Mesothelial cell of epicardium (in vitro differentiated cells): ENCODE measurements at places on chromosomes 16 and 17. TPM values are rescaled to one million over a fixed set of nuclear protein-coding genes. Genes with fewer than 3 reads are reported as not detected.

ALOX12 gene
- 0.22 to 0.40 TPM in 2 of 3 replicates, not detected in the other for total RNA-seq

CLEC19A gene
- total RNA-seq: not detected in 3 replicates

C17orf78 gene
- total RNA-seq: not detected in 3 replicates

CCDC43 gene
- 20.6 to 25.7 TPM (median 24.9 TPM) in 3 replicates for total RNA-seq

ACSM5 gene
- not detected in 3 replicates for total RNA-seq

ETV4 gene
- 4.4 to 5.6 TPM (median 5.4 TPM) in 3 replicates for total RNA-seq

DNA sequence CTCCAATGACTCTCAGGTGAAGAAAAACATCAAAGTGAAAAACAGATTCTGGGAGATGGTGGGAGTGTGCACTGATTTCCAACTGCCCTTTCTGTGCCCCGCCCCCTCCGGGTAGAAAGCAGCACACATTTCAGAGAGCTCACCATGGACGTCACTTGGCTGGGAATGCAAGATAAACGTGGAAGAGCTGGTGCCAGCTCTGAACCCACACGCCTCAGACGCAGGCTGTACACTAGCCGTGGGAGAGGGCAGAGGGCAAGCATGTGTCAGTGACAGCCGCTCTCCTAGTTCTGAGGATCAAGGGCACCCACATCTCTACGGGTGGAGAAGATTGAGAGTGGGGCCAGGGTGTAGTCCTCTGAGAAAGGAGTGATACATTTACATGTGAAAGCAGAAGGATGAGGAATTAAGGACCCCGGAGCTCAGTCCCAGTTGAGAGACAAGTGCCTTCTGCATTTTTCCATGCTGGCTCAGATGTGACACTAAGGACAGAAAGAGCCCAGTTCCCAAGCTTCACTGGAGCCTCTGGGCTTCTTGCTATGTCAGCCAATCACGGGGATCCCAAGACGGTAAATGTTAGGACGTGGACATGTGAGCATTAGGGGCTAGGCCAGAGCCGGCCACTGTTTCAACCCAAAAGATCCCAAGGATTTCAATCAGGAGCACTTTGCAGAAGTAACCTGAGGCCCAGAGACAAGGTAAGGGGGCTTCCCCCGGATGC, 101.3 kb downstream of the ZFHX3 start:
- no peak for DNase-seq

GRCh38 chr17:63425483-63425882, 20.6 kb downstream of the CYB561 start:
- DNase-seq: no peak

DNA sequence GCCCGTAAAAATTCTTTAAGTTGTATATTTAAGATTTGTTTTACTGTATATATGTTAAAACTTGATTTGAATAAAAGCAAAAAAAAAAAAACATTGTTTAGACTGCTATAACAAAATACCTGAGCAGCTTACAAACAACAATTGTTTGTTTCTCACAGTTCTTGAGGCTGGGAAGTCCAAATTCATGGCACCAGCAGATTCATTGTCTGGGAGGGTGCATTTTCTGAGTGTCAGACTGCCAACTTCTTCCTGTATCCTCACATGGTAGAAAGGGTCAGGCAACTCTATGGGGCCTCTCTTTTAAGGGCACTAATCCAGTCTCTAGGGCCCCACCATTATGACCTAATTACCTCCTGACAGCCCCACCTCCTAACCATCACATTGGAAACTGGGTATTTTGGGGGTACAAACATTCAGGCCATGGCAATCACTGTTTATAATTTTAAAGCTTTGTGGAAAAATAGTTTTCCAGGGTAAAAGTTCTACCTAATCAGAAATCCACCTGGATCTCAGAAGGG, 281.4 kb downstream of the SLC39A11 start:
- no peak for DNase-seq

DNA sequence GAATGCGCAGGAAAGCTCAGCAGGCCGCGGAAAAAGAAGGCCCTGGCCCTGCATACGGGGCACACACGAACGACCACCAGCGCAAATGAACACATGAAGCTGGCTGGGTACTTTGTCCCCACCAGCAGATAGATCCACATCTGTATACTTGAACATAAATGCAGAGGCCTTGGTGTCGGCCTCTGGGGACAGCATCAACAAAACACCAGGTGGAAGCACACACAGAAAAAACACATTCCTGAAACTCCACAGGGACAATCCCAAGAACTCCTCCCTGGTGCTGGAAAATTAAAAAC, 606 bp upstream of the ZBTB4 start:
- no peak for DNase-seq

DNA sequence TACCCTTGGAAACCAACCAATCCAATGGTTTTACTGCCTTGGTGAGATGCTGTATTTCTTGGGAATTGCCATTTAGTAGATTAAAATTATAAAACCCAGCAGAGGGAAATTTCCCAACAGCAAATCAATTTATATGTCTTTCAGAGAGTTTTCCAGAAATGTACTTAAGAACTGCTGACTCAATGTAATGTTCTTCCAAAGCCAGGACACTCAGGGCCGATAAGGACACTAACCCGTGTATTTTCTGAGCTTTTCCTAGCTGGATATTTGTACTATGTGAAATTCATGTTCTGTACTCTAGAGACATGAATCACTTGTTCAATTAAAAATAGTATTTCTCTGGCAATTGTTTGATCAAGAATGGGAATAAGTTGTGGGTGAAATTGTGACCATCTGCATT, 121.4 kb downstream of the KCNJ2 start:
- DNase-seq: no peak

- DNase-seq: no peak
These were observed 254.4 kb downstream of the SLC39A11 start for GRCh38 chr17:72838068-72838467.

DNA sequence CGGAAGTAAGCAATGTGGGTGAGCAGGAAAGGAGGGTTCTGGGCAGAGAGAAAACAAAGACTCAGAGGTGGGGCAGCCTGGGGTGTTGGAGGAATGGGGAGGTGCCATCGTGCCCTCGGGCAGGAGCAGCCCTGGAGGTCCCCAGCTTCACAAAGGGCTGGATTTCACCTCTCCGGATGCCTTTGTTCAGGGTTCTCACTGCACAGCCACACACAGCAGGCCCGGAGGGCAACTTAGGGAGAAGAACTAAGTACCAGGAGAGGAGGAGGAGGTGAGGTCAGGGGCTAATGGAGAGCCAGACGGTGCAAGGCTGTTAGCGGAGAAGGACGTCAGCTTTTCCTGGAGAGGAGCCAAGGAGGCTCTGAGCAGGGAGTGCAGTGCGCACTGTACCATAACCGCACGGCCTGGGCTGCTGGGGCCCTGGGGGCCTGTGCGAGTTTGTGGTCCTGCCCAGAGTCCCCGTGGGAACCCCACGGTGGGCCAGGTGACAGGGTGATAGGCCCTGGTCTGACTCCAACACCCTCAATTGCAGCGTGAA, 9.3 kb downstream of the ARRB2 start:
- no peak for DNase-seq

DNA sequence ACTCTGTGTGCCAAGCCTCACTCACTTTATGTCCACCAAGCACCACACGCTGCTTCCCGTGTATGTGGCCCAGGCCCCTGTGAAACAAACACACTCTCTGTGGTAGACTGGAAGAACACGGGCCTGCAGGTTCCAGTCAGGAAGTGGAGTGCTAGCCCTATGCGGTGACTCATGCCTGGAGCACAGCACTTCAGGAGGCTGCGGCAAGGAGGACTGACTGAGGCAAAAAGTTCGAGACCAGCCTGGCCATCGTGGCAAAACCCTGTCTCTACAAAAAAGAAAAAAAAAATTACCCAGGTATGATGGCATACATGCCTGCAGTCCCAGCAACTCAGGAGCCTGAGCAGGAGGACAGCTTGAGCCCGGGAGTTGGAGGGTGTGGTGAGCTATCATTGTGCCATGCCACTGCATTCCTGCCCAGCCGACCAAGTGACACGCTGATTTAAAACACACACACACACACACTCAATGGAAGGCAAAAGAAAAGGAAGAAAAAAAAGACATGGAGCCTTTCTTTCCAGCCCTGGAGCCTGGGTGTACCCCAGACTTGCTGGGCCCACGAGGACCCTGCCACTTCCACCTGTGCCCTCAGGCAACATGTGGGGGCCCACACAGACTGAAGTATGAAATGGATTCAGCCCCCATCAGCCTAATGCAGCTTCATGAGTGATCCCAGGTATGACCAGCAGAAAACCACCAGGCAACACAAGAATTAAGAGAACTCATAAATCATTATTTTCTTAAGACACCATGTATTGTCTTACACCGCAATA, 126.6 kb downstream of the ANKRD11 start:
- DNase-seq: no peak

GRCh38 chr17:78127888-78128550, 536 bp downstream of the TMC6 start:
- peak; percentile 61 for DNase-seq

DNA sequence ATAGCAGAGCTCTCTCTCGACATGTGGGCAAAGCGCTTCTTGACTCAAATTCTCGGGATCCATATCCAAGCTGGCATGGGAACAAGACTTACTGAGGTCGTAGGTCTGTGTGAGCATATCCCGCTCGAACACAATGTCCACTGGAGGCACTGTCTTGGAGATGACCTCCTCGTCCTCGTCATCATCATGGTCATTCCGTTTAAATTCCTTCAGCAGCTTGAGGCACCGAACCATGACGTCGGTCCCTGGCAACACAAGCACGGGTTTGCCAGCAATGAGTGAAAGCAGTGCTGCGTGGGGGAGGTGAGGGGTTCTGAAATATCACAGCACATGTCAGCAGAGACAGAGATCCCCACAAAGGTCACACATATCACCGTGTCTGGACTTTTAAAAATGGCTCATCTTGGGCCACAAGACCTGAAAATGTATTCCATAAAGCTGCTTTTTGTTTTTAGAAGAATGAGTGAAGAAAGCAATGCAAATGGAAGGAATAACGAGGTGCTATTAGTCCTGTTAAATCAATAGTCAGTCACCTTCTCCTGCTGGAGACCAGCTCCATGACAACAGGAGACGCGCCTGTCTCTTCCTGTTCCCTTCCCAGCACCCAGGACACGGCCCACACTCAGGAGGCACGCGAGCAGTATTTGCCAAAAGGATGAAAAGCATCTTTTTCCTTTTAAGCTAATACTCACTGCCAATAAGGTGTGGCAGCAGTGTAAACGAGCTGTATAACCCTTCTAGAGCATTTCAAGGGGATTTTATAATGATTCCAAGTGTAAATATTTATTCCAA, 37.9 kb downstream of the GTF3C1 start:
- DNase-seq: no peak

- DNase-seq: no peak
These were observed 8.4 kb upstream of the MTSS2 start for GRCh38 chr16:70694088-70694867.

- DNase-seq: no peak
These were observed 412.4 kb upstream of the ERCC4 start for GRCh38 chr16:13507530-13507929.

DNA sequence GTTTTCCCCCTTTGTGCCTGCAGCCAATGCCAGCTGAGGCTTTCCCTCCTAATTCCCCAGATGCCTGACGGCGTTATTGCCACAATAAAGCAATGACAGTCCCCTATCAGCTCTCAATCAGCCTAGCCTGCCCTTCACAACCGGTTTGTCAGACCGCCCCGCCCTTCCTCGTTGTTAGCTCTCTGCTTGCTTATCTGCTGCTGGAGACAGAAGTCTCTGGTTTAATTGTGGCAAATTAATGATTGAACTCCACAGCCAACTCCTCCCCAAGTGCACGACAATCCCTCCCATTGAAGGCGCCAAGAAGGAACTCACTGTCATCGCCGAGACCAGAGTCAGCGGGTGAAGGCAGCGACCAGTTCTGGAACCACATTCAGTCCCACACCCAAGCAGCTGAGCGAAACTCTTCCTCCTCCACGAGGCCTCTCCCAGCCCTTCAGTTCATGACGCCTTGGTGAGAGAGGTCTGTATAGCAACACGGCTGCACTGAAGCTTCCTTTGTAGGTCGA, 474.4 kb downstream of the SLC39A11 start:
- DNase-seq: no peak

DNA sequence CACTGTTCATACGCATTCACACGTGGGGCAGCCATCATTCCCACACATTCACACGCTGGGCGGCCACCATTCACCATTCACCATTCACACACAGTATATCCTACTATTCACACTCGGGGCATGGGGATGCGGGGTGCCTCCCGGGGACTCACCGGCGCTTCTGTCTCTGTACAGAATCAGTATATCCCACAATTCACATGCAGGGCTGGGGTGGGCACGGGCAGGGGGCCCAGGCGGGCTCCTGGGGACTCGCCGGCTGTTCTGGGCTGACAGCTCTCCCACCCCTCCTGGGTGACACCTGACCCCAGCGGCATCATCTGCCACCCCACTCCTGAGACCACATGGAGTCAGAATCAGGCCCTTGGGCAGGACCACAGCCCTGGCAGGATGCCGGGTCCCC, 9.6 kb downstream of the NME3 start:
- no peak for DNase-seq

- no peak for DNase-seq
These were observed 17.6 kb downstream of the MVP start for GRCh38 chr16:29837841-29838240.

DNA sequence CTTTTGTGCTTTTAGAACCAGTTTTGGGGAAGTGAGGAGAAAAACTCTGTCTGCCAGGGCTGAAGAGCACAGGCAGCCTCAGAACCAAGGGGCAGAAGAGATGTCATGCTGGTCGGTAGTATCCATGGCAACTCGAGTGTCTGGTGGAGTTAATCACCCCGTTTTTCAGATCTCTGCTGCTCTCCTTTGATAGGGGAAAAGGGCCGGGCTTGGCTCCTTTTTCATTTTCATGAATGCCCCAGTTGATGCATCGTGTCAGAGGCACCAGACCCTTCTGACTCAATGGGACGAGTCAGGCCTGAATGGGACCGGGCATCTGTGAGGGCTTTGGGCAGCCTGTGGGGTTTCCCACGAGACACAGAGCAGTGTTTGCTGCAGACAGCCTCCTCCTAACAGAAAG, 304.6 kb downstream of the ABCC12 start:
- no peak for DNase-seq

DNA sequence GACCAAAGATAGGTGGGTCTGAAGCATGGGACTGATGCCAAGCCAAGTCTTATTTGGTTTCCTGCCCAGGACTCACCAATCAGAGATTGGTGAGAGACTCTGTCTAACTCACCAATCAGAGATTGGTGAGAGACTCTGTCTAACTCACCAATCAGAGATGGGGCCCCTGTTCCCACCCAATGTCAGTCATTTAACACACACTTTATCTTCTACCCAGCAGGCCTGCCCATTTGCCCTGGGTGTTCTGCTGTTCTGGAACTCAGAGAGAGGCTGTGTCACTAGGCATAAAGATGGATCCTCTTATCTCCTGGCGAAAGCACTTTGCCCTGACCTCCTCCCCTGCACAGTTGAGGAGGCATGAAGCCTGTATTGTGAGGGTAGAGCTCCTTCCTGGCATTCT, 5.4 kb upstream of the RHOT1 start:
- no peak for DNase-seq

- DNase-seq: no peak
These were observed 50.0 kb downstream of the SSH2 start for GRCh38 chr17:29880031-29880430.

- no peak for DNase-seq
These were observed 62.3 kb upstream of the PHOSPHO1 start for GRCh38 chr17:49292901-49293300.

- DNase-seq: no peak
These were observed 29.8 kb downstream of the CNGB1 start for GRCh38 chr16:57941016-57941664.

- no peak for DNase-seq
These were observed 4.3 kb downstream of the SDK2 start for GRCh38 chr17:73639932-73640331.

GRCh38 chr17:27960183-27960849, 67.2 kb upstream of the LYRM9 start:
- no peak for DNase-seq

GRCh38 chr16:86293906-86294305, 216.4 kb upstream of the FOXF1 start:
- peak; percentile 35 for DNase-seq

GRCh38 chr16:57185446-57185944, 344 bp downstream of the PSME3IP1 start:
- no peak for DNase-seq
